ENCODE measurements at places on chromosomes 3 and 15.

GRCh38 chr15:25810631-25811091, 52.5 kb downstream of the ATP10A start:
- DNase-seq: no peak

- DNase-seq: no peak
These were observed 158.4 kb downstream of the TIGIT start for GRCh38 chr3:114452256-114452655.

DNA sequence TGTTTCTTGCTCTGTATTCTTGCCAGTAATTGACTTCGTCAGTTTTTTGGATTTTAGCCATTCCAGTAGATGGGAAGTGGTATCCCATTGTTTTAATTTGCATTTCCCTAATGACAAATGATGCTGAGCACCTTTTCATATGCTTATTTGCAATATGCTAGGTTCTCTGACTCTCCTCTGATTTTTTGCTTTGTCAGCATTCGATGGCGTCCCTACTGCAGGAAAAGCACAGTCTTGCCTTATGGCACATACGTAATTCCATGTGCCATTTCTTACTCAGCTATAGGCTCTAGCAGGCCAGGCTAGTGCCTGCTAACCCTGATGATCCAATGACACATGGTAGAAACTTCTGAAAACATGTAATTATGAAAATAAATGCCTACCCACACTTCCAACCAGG, 239.2 kb upstream of the ATP10A start:
- no peak for DNase-seq

- no peak for DNase-seq
These were observed 2.0 kb upstream of the BAHD1 start for GRCh38 chr15:40438712-40439111.

DNA sequence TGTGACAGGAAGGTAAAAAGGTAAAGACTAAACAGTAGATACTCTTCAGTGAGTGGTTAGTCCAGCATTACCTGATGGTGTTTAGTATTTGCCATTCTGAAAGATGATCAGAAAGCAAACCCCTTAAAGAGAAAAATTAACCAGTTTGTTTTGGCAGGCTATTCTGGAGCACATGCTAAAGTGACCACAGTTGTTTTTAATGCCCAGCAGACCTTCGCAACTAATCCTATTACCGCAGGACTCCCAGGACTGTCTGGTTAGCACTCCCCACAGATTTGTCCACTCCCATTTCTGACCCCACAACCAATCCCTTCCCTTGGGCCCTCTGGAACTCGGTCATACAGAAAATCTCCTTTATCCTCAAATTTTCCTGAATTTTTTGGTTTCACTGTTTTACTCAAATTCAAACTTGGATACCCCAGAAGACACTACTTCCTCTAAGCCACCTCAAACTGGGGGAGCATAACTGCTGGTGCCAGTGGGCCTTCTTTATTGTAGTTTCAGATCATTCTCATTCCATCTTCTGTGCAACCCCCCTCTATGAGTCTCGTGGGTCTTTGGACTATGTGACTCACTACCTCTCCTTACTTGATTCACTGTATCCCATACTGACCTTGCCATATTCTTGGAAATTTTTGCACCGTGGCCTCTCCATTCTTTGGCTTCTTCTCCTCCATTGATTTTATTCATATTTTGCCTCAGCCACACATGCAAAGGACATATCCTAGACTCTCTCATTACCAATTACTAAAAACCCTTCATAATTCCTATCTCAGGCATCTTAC, 104.4 kb downstream of the RBMS3 start:
- no peak for DNase-seq

DNA sequence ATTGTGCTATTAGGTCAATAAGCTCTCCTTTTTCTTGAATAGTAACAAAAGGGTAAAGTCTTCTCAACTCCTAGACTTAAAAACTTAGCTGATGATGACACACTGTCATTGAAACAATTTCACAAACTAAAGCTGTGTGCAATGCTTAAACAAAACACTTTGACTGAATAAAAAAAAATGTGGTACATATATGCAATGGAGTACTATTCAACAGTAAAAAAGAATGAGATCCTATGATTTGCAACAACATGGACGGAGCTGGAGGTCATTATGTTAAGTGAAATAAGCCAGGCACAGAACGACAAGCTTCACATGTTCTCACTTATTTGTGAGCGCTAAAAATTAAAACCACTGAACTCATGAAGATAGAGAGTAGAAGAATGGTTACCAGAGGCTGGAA, 231.9 kb upstream of the UBE2E1 start:
- no peak for DNase-seq

DNA sequence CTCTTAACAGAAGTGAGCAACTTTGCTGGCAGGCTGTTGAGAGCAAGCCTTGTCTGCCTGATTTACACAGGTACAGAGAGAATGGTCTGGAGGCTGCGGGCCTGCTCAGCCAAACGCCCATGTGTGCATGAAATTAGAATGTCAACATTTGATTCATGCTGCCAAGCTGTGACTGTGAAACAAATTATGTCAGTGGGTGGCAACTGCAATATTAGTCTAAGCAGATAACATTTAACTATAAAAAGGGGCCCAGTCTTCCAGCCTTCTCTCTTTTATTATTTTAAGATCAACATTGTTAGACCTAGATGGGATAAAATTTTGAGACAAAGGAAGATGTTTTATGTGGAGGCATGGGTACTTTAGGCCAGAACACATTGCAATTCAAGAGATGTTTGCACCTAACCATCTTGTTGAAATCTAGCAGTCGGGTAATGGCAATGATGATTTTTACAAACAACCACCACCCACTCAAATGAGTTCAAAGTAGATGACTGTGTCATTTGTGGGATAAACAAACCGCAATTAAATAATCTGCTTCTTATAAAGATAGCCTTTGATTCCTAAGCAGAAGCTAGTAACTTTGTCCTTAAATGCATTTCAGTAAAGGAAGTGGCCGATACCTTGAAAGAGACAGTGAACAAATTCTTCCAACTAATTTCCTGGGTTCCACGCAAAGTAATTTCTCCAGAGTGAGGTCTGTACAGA, 70.2 kb downstream of the FOXB1 start:
- DNase-seq: no peak

GRCh38 chr15:98794211-98794610, 145.9 kb downstream of the IGF1R start:
- DNase-seq: no peak

GRCh38 chr15:67396114-67396513, 124.8 kb upstream of the C15orf61 start:
- no peak for DNase-seq

DNA sequence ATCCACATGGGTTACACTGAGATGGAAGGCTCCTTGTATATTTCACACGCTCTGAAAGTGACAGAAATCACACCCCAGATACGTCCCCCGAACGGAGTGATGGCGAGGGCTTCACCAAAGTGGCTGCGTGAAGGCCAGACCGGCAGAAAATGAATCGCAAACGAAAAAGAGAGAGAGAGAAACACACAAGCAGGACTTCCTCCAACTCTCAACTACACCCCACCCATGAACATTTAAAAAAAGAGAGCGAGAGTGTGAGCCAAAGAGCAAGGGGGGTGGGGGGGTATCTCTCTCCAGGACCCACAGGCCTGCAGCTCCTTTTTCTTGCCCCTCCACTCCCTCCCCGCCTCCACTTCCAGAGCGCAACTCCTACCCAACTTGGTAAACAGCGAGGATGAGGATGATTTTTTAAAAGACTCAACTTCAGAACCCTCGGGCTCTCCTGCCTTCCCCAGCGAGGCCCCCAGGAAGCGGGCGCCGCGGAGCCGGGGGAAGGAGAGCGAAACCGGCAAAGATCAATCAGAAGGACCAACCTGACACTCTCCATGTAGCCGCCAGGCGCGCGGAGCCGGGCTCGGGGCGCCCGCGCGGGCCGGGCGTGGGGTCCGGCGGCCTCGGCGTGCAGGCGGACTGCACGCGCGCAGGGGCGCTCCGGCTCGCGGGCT, 519.1 kb downstream of the FOXP1 start:
- DNase-seq: peak; percentile 28

DNA sequence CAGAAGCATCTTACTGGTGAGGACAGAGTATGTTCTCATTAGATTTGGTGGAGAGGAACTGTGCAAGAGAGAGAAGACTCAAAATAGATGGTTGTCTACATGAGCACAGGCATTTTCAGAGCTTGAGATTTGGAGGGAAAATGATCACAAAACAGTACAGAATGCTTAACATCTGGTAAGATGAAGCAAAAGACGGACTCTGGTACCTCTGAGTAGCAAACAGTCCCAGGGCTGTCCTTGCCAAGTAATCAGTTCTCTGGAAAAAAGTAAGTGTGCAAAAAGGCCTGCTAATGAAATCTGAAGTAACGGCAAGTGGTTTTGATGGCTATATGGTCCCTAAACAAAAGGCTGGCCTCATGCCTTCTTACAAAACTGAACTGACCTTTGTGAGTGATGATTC, 414.2 kb downstream of the CNTN4 start:
- DNase-seq: no peak

DNA sequence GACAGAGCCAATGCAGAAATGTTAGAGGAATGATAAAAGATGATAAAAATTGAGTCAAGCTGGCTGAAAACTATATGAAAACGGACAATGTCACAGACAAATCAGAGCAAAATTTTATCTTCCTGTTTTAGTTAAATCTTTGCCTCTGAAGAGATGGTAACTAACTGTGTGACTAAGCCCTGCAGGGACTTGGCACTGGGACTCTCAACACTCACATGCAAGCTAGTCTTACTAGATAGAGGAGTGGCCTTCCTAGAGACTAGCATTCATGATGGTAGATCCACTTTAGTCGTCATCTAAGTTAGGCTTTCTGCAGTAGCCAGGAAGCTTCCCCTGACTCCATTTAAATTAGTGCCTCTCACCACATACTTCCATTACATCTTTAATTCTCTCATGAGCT, 4.1 kb downstream of the CCDC191 start:
- no peak for DNase-seq

- DNase-seq: no peak
These were observed 78.7 kb upstream of the GCNT3 start for GRCh38 chr15:59532770-59533379.

GRCh38 chr3:156151824-156152428, 31.5 kb downstream of the KCNAB1 start:
- peak; percentile 58 for DNase-seq

GRCh38 chr15:85063088-85063487, 81.4 kb downstream of the PDE8A start:
- no peak for DNase-seq

GRCh38 chr3:21526461-21526860, 224.5 kb downstream of the ZNF385D start:
- DNase-seq: no peak

- no peak for DNase-seq
These were observed 96.9 kb downstream of the VGLL4 start for GRCh38 chr3:11546657-11547302.

- DNase-seq: no peak
These were observed 14.9 kb downstream of the CNTN3 start for GRCh38 chr3:74599564-74599963.

DNA sequence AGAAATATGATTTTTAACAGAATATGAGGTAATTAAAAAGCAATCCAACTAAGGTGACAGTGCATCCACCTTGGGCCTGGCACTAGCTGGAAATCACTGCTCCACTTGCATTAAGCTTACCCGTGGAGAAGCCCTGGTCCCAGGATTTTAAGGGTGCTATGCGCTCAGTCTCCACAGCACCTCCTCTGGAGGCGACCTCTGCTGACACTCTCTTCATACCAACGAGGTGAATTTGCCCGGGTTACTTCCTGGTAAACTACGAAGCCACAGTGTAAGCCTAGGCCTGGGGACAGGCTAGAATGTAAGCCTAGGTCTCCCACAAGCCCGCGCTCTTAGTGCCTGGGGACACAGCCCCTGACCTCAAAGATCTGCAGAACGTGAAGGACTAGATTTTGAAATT, 793 bp downstream of the APOD start:
- peak; percentile 28 for DNase-seq

GRCh38 chr3:118760585-118761290, 273.9 kb downstream of the IGSF11 start:
- DNase-seq: no peak

DNA sequence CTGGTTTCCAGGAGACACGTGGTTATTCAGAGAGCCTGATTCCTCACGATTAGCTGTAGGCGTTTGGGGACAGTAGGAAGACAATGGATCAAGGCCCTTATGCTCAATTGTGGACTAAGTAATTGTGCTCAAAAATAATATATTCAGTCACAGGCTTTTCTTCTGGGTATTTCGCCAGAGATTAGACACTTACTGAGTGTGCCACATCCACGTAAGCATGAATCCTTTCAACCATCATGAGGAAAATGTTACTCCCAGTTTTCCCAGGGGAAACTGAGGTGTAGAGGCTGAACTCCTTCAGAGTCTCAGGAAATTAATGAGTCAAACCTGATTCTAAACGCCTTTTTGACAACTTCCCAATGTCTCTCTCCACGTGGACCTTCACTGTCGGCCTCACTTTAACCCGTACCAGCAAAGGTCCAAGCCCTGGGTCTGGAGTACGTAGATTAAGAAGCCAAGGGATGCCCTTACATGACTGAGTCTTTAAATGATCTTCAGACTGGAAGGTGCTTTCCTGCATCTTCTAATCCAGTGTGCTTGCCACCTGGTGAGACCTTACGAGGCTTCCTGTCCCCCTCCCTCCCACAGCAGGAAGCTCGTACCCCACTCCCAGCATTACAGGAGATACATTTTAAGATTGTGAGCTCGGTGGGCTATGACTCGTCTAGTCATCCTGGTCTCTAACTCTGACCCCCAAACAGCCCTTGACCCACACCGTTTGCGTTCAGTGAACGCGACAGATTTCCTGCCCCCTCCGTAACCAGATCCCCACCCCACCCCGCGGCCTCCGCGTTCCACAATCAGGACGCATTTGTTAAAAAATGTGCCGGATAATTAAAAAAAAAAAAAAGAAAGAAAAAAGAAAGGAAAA, 1.7 kb downstream of the PKM start:
- DNase-seq: no peak

DNA sequence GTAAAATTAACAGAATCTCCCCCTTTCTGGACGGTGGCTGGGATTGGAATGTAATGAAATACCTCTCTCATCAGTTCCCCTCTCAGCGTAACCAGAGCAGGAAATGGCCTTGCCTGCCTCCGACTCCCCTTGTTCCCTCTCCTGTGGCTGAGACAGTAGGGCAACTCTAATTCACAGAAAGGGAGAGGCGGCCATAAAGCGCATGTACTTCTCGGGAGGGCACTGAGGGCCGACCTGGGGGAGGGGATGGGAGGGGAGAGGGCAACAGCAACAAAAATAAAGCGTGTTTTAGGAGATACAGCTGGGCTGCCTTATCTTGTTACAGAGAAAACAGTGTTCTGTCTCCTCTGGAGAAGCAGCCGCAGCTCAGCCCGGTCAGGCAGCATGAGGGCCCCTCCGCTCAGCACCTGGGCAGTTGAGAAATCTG, 783.3 kb upstream of the ARRDC4 start:
- DNase-seq: no peak

GRCh38 chr3:120393761-120394160, 44.6 kb upstream of the LRRC58 start:
- no peak for DNase-seq

DNA sequence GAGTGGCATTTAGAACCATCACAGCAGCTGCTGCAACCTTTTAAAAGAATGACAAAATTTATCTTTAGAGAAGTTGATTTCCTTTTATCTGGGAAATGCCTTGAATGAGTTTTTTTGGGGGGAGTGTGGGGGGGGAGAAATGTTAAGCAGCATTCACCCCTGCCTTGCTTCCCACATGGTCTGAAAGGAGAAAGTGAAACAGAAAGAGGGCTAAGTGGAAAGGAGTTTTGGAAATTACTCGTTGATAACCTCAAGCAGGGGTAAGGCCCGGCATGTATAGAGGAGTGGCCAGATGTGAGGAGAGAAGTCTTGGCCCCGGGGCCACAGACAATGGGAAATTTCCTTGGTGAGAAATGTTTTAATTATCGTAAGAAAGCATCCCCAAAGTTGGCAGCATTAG, 23.5 kb downstream of the B3GALNT1 start:
- no peak for DNase-seq

- no peak for DNase-seq
These were observed 1.6 kb downstream of the DNAJC13 start for GRCh38 chr3:132418916-132419315.

All from mucosa of gallbladder (tissue), 1 donor.